ENCODE measurements at places on chromosomes 13 and 19.

GRCh38 chr19:53892981-53893325, 11.0 kb downstream of the PRKCG start:
- DNase-seq, result no peak

DNA sequence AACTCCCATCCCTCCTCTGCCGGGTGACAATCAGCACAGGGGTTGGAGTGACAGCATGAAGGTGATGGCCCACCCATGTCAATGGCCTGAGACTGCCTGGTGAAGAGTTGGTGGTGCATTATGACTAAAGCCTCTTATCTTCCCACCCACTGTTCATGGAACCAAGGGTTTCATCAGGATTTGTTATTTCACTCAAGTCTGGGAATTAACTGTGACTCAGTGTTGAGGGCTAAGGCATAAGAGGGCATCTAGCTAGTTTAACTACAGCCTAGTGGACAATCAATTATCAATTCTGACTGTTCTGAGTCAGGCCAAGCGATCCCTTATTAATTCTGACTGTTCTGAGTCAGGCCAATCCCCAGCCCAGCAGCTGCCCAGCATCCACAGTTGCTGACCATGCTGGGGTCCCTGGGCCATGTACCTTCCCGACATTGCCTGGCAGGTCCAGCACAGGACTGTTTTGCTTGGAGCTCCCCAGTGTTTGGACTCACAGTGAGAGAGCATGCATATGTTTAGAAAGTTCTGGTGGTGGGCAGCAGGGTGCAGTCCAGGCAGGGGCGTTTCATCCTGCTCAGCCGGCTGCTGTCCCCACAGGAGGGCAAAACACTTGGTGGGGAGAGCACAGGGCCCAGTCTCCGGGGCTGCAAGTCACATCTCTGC, 65.5 kb downstream of the RASL11A start:
- peak; percentile 28 for DNase-seq

DNA sequence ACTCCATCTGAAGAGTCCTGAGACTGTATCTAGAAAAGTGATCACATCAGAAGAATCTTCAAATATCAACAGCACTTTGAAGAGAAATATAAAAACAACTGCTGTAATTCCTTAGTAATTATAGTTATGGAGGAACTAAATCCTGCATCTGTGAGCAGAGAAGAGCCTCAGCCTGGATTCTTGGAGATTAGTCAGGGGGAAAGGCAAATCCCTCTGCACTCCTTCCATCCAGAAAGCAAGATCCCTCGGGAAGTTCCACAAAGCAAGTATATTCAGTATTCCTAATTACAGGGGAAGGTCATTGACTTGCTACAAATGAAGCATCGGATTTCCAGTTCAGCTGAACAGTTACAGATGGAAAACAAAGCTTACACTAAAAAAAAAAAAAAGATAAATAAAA, 256.6 kb upstream of the IPO5 start:
- DNase-seq, result no peak

- DNase-seq, result no peak
Observed at GRCh38 chr13:108305655-108306054, 36.1 kb downstream of the TNFSF13B start.

DNA sequence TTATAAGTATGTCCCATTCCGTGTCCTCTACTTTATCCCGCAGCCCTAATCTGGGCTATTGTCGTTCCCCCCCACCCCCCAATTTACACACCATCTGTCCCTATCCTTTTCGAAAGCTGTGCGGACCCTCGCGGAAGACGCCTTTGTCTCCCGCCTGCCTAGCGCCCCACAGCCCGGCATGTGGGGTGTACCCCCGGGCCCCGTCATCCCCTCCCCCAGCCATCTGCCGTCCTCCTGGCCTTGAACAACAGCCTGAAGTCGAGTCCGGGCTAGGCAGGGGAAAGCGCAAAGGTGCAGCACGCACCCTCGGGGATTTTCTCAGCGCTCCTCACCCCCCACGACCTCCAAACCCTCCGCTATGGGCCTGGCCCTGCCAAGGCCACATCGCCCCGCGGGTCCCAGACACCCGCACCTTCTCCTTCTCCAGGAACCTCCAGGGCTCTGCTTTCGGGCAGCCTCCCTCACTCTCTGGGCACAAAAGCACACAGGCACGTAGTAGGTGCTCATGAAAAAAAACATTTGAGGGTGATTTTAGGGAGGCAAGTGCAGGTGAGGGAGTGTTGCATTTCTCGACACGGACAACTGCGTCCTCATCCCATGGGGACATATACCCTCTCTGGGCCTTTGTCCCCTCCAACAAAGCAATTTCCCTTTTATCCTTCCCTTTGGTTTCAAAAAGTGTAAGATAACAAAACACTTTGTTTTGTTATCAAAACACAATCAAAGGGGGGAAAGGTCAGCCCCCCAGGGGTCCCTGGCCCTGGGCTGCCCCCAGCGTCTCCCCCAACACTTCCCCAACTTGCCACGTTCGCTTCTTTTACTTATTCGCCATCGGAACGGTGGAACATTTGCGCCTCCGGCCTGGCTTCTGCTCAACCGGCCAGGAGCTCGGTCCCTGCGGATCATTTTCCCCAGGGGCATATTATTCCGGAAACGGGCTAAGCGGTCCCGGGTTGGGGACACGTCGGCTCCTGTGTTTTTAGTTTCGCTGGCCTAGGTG, 16.4 kb downstream of the CCDC124 start:
- no peak for DNase-seq

GRCh38 chr19:13291913-13292312, 141.7 kb downstream of the IER2 start:
- DNase-seq, result no peak

- peak; percentile 93 for DNase-seq
Observed at GRCh38 chr19:2982983-2983350, 5.6 kb downstream of the TLE6 start.

GRCh38 chr19:519449-519865, 12.1 kb upstream of the CDC34 start:
- DNase-seq, result no peak

DNA sequence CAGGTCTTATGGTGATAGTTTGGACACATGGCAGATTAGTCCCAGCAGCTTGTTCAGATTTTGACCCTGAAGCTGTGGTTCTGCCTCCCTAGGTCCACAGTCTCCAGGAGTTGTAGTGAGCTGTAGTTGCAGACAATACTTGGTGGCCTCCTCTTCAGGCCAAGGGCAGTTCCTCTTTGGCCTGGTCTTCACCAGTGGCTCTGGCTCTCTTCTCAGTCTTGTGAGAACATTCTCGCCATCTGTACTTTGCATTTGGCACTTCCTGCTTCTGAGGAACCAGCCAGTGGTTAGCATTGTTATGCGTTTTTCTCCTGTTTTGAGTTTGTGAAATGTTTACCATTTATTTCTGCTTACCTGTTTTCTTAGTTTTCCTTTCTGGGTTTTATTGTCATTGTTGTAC, 40.7 kb downstream of the PCCA start:
- DNase-seq, result no peak

- DNase-seq, result peak; percentile 15
Observed at GRCh38 chr19:17370026-17370587, 7.0 kb downstream of the PLVAP start.

GRCh38 chr13:27006519-27007161, 165.0 kb downstream of the USP12 start:
- DNase-seq, result peak; percentile 34

DNA sequence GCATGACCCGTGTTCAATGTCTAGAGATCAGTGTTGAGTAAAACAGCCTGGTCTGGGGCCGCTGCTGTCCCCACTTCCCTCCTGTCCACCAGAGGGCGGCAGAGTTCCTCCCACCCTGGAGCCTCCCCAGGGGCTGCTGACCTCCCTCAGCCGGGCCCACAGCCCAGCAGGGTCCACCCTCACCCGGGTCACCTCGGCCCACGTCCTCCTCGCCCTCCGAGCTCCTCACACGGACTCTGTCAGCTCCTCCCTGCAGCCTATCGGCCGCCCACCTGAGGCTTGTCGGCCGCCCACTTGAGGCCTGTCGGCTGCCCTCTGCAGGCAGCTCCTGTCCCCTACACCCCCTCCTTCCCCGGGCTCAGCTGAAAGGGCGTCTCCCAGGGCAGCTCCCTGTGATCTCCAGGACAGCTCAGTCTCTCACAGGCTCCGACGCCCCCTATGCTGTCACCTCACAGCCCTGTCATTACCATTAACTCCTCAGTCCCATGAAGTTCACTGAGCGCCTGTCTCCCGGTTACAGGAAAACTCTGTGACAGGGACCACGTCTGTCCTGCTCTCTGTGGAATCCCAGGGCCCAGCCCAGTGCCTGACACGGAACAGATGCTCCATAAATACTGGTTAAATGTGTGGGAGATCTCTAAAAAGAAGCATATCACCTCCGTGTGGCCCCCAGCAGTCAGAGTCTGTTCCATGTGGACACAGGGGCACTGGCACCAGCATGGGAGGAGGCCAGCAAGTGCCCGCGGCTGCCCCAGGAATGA, 1.5 kb upstream of the CEACAM5 start:
- no peak for DNase-seq

GRCh38 chr19:30663611-30664174, 291.5 kb downstream of the ZNF536 start:
- DNase-seq, result no peak

- no peak for DNase-seq
Observed at GRCh38 chr19:47886010-47886559, at the start of gene SULT2A1. TSS of gene SULT2A1 (minus strand) at chr19:47886315. CDS start at chr19:47886257, 58 bp downstream.

GRCh38 chr19:12649941-12650340, 16.6 kb downstream of the MAN2B1 start:
- DNase-seq, result no peak

GRCh38 chr19:40689339-40690049, 957 bp downstream of the NUMBL start:
- peak; percentile 30 for DNase-seq

- no peak for DNase-seq
Observed at GRCh38 chr13:19993024-19993423, 34.5 kb downstream of the ZMYM2 start.

DNA sequence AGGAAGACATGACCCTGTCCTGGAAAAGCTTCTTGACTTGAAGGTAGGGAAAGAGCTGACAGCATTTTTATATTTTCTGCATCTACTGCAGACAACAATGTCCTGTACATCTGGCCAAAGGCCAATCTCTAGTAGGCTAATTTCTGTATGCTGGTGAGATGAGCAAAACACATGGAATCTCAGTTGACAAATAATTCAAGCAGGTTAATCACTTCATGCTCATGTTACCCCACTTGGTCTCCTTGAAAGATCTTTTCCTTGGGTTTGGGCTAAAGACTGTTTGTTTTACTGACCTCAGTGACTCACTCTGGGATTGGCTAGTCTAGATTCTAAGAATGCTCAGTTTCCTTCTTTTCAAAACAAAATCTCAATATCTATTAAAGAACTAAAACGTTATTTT, 298.8 kb downstream of the LMO7 start:
- peak; percentile 65 for DNase-seq

GRCh38 chr19:18802354-18802753, 11.2 kb upstream of the COMP start:
- no peak for DNase-seq

- peak; percentile 58 for DNase-seq
Observed at GRCh38 chr19:46404753-46405468, 8.5 kb downstream of the CCDC8 start.

GRCh38 chr13:99151516-99151915, 49.1 kb upstream of the UBAC2 start:
- DNase-seq, result peak; percentile 35

DNA sequence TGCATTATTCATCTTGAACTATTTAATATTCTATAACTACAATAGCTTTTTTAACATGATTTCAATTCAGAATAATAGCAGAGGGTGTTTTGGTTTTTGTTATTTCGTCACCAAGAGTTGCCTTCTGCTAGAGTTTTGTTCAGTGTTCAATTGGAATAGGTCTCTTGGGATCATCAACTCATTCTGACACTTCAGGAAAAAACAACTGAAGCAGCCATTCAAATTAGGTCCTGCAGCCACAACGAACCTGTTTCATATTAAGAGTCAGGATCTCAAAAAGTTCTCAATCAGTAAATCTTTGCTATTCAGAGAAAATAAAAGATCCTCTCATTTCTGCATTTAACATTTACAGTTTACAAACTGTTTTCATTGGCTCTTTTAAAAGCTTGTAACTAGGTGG, 2.4 kb upstream of the CHAMP1 start:
- no peak for DNase-seq

- peak; percentile 62 for DNase-seq
Observed at GRCh38 chr19:35592226-35592625, 6.3 kb downstream of the PMIS2 start.

GRCh38 chr13:100356889-100357288, 231.7 kb downstream of the GGACT start:
- no peak for DNase-seq

DNA sequence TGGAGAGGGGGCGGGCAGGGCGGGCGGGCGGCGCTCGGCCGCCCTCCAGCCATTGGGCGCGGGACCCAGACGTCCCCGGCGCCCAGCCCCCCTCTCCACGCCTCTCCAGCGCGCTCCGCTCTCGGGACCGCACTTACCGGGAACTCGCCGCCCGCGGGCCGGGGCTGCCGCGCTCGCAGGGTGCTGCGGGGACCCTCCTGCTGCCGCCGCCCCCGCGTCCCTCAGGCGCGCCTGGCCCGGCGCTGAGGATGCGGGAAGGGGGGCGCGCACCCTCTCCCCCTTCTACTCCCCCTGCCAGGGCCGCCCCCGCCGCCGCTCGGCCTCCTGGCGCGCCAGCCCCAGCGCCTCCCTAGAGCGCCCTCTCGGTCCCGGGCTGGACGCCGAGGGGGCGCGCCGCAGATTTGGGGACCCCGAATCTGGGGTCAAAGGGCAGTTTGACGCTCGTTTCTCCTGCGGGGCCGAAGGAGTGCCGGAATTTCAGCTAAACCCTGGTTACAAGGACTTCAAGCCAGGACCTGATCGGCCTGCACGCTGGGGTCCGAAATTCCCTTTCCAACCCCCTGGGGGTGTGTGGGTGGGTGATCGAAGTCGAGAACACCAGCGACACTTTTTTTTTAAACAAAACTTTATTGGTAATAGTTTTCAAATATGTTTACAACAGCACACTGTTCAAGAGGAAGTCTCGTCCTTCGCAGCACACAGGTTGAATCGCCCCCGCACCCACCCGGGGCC, 696 bp upstream of the SAMD1 start:
- peak; percentile 79 for DNase-seq
